ENCODE measurements at places on chromosomes 6 and 20.

DNA sequence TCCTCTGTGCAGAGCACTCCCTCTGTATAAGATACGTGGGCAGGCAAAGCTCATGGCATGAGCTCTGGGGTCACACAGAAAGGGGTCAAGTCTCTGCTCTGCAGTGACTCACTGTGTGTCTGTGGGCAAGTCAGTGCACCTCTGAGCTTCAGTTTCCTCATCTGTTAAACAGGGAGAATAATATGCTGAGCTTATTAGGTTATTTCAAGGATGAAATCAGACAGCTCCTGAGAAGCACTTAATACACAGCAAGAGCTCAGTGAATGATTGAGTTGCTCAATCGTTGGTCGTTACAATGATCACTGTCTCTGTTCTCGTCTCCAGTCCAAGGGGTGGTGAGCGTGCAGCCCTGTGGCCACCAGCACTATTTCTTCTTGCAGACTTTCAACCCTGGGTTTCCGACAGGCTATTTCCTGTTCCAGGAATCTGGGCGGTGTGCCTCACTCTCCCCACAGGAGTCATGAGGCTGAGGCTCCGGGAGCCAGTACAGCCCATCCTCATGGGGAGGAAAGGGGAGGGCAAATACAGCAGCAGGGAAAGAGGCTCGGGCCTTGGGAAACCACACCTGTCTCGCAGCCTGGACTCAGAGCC lies 28.9 kb downstream of the KIAA1755 start:
- no peak for DNase-seq

DNA sequence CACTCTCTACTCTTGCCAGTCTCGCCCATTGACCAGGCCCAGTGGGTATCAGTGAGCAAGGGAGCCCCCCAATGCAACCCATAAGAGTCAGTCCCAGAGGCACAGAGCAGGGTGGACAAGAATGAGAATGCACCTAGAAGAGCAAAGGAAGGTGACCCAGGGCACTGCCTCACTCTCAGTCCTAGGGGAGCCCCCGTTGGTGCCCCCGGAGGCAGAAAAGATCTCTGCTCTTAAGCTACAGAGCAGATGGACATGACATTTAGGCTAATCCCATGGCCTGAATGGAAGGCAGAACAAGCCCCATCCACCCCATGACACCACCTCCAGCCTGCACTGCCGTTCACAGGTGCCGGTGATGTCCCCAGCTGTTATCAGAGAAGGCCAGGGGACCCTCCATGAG lies 50.7 kb upstream of the PLEKHG1 start:
- DNase-seq = no peak

DNA sequence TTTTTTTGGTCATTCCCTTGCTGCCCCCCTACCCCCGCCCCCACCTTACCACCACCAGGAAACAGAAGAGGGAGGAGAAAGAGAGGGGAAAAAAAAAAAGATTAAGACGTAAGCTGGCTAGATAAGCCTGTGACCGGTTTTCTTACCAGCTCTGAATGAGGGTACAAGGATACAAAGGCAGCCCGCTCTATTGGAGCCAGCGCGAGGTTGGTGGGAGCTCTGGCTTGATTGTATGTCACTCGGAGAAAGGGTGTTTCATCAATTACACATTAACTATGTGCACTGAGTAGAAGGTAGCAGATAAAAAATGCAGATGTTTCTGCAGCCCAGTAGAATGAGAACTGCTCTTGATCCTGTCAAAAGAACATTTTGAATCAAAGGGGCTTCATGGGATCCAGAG lies 28.6 kb upstream of the OLIG3 start:
- DNase-seq = no peak

DNA sequence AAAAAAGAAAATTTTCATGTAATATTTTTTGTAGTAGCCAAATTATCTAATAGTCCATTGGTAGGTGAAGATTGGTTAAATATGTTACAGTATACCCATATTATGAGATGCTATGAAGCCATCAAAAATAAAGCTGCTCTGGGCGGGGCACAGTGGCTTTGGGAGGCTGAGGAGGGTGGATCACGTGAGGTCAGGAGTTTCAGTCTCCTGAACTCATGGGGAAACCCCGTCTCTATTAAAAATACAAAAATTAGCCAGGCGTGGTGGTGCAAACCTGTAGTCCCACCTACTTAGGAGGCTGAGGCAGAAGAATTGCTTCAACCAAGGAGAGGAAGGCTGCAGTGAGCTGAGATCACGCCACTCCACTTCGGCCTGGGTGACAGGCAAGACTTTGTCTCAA lies 360.5 kb downstream of the KIF16B start:
- DNase-seq = no peak

DNA sequence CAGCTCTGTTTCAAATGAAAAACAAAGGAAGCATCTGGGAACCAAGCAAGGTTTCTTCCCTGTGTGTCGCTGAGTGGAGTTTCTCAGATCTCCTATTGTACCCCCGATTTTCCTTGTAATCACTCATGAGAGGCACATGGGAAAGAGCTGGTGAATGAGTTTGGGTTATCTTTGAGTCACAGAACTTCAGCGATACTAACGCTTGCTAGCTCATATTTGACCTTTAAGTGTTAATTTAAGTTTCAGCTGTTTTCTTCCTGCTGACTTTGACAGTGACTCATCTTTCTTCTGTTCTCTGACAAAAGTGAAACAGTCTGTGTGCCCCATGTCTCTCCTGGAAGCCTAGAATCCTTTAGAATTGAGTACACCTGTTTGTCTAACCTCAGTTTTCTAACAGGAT lies 261.1 kb upstream of the RGS17 start:
- DNase-seq = no peak

GRCh38 chr20:63624486-63624885 lies 2.4 kb downstream of the GMEB2 start:
- DNase-seq = no peak

- no peak for DNase-seq
Measured at GRCh38 chr20:44041001-44041400, 126.3 kb downstream of the TOX2 start.

DNA sequence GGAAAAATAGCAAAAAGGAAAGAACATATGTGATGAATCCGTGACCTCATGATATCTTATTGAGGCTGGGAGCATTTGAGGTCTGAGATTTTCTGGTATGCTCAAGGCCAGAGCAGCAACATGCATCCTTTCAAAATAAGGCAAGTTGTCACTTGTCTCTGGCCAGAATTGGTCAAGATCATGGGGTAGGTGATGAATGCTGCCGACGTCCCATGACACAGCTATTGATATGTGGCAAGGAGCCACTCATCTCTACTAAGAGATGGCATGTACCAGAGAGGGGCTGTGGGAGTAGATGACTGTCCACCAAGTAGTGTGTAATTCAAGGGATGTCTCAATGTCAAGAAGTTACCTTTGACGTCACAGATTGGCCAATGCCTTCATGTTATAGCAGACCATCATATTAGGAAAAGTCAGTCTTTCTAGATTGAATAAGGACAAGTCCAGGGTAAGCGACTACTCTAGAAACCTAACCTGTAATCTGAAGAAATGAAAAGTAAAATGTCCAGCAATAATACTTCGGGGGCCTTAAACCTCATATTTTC lies 527.4 kb downstream of the BMP2 start:
- no peak for DNase-seq

DNA sequence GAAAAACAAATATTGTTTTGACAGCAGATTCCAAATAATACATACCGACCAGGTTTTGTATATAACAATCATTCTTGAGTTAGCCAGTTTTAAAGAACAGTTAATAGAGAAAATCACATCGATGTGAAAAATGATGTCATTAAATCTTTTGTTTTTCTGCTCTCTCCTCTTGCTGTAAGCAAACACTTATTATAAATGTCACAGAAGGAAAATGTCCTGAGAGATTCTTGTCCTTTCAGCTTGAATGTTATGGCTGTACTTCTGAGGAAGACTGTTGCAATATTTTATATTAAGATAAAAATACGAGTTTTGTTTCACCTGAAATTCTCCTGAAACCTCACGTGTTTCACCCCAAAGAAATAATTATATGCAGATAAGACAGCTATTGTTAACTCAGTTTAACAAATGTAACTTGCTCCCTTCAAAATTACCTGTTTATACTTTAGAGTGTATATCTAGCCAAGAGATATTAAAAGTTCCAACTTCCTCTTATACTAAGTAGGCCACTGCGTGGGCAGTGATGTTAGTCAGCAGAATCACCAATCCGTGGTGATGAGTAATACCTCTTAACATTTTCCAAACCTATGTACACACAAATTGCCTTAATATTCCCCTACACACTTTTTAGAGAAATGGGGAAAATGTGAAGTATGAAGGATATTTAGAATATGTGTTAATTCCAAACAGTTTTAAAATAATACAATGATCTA lies 1111.4 kb upstream of the CITED2 start:
- no peak for DNase-seq

DNA sequence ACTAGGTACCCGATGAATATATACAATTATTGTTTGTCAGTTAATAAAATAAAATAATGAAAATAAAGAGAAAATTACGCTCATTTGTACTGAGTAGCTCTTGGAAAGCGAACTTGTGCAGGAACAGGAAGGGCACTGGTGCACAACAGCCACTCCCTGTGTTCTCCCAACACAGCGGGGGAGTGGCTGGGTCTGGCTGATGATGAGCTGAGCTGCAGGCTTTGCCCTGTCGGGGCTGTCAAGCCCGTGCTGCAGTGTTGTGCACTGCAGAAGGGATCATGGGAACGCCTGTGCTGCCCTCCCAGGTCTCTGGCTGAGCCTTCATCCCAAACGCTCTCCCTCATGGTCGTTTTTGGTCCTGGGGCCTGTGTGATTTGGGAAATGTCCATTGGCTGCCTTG lies 131.7 kb upstream of the MAP3K4 start:
- no peak for DNase-seq

- DNase-seq = no peak
Measured at GRCh38 chr6:37106982-37107491, 62.9 kb upstream of the PIM1 start.

- no peak for DNase-seq
Measured at GRCh38 chr6:37180075-37180474, 10.1 kb downstream of the PIM1 start.

DNA sequence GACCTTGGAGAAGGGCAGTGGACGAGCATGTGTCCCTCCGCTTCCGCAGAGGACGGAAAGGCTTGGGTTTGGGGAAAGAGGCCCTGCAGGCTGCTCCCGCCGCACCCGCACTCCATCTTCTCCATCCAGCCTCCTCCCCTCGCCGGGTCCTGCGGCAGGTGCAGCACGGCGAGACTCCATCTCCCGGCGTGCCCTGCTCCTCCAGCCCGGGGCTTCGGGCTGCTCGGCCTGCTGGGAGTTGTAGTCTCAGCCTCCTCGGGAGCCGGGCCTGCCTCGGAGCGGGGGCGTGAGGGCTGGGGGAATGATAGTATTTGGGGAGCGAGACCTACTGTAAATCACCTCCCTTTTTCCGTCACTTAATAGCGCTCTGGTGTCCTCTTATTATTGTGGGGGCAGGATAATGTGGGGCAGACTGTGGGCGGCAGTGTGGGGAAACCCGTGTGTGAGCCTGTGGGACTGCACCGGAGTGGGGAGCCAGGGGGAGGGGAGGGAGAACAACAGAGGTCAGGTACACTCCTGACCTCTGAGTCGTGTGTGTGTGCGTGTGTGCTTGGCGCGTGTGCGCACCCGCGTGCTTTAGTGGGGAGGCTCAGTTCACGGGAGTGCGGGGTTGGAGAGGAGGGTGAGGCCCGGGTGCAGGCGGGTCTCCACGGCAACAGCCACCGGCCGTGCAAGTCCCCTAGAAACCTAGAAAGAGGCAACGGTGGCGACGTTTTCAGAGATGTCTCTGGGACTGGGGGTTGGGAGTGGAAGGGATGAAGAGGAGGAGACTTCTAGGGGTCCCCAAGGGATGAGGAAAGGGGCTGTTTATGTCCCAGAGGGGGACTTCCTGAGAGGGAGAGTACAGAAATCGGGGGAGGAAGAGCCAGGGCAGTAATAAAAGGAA lies 4.1 kb downstream of the TTBK1 start:
- peak; percentile 97 for DNase-seq

DNA sequence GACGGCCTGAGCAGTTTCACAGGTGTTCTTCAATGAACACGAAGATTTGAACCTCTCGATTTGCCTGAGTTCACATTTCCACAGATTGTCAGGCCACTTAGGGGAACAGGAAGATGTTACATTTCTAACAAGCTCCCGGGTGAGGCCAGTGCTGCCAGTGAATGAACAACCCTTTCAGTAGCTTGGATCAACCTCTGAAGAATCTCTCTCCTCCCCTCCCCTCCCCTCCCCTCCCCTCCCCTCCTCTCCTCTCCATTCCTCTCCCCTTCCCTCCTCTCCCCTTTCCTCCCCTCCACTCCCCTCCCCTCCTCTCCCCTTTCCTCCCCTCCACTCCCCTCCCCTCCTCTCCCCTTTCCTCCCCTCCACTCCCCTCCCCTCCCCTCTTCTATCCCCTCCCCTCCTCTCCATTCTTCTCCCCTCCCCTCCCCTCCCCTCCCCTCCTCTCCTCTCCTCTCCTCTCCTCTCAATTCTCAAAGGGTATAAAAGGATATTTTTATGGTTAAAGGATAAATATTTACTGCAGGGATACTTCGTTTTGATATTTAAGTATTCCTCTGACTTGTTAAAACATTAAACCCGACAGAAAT lies 114.1 kb upstream of the INSM1 start:
- no peak for DNase-seq

- DNase-seq = no peak
Measured at GRCh38 chr6:161564952-161565351, 291.1 kb upstream of the AGPAT4 start.

- DNase-seq = no peak
Measured at GRCh38 chr6:142014515-142014914, 118.2 kb upstream of the GJE1 start.

DNA sequence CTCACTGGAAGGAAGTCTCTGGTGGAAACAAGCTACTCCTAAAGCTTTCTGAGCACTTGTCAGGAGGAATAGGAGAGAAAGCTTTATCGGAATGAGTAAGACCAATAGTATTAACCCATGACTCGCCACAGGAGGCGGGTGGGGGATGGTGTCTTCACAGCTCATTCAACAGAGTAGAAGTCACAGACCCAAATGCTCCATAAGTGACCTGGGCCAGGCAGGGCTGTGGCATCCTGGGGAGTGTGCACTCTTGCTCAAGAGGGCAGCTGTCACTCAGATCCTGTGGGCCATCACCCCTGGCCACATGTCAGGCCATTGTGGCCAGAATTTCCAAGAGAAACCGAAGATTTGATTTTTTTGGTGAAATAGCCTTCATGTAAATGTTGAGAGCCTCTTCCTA lies 116.0 kb downstream of the SYCP2 start:
- no peak for DNase-seq

- no peak for DNase-seq
Measured at GRCh38 chr6:105191351-105191750, 11.5 kb upstream of the POPDC3 start.

GRCh38 chr6:158938811-158939254 lies 61.2 kb downstream of the RSPH3 start:
- DNase-seq = no peak

DNA sequence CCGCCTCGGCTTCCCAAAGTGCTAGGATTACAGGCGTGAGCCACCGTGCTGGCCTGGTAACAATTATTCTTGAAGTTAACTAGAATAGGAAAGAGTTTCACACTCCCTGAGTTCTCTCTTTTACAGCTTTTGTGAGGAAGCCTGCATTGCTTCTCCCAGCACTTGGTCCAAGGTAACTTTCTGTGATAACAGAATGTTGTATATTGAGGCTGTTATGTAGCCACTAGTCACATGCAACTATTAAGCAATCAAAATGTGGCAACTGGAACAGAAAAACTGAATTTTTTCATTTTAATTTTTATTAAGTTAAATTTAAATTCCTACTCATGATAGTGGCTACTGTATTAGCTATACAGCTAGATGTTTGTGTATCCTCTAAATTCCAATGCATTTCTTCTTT lies 2.5 kb downstream of the TRIM38 start:
- DNase-seq = no peak
